ENCODE measurements at places on chromosomes 11 and 22. TPM values are rescaled to one million over a fixed set of nuclear protein-coding genes. Genes with fewer than 3 reads are reported as not detected.

EXPH5 gene
- total RNA-seq, result 27.7 TPM

MRGPRX3 gene
- total RNA-seq, result 0.21 TPM

LDHAL6A gene
- total RNA-seq, result not detected

RAPSN gene
- total RNA-seq, result 1.0 TPM

LGR4 gene
- total RNA-seq, result 6.9 TPM

CNGA4 gene
- not detected for total RNA-seq

ADAMTS15 gene
- 13.5 TPM for total RNA-seq

HBB gene
- 247 TPM for total RNA-seq

HBG2 gene
- total RNA-seq, result not detected

GRIK4 gene
- 3.5 TPM for total RNA-seq

MPPED2 gene
- 0.79 TPM for total RNA-seq

OR52I1 gene
- total RNA-seq, result not detected

WDR74 gene
- total RNA-seq, result 24.6 TPM

CASP5 gene
- total RNA-seq, result 0.50 TPM

MICALL1 gene
- 36.8 TPM for total RNA-seq

IGLL5 gene
- 10.6 TPM for total RNA-seq

KCNK7 gene
- total RNA-seq, result 2.0 TPM

SLC1A2 gene
- total RNA-seq, result 1.5 TPM

OR51I1 gene
- total RNA-seq, result not detected

SCGB1D2 gene
- total RNA-seq, result not detected

GAL3ST1 gene
- total RNA-seq, result 4.6 TPM

CTSW gene
- 5.8 TPM for total RNA-seq

CFL1 gene
- 790 TPM for total RNA-seq

POU2AF1 gene
- total RNA-seq, result 4.5 TPM

Data from left lung (tissue), 14 donors.